IPS DF 6.9 (cell line): ENCODE measurements at places on chromosomes 5 and 9.

GRCh38 chr9:18588002-18588401 is 114.0 kb downstream of the ADAMTSL1 start:
- no peak for DNase-seq

GRCh38 chr9:1427875-1428274 is 377.7 kb downstream of the DMRT2 start:
- DNase-seq = no peak

GRCh38 chr5:176592573-176592972 is 17.4 kb downstream of the GPRIN1 start:
- no peak for DNase-seq

DNA sequence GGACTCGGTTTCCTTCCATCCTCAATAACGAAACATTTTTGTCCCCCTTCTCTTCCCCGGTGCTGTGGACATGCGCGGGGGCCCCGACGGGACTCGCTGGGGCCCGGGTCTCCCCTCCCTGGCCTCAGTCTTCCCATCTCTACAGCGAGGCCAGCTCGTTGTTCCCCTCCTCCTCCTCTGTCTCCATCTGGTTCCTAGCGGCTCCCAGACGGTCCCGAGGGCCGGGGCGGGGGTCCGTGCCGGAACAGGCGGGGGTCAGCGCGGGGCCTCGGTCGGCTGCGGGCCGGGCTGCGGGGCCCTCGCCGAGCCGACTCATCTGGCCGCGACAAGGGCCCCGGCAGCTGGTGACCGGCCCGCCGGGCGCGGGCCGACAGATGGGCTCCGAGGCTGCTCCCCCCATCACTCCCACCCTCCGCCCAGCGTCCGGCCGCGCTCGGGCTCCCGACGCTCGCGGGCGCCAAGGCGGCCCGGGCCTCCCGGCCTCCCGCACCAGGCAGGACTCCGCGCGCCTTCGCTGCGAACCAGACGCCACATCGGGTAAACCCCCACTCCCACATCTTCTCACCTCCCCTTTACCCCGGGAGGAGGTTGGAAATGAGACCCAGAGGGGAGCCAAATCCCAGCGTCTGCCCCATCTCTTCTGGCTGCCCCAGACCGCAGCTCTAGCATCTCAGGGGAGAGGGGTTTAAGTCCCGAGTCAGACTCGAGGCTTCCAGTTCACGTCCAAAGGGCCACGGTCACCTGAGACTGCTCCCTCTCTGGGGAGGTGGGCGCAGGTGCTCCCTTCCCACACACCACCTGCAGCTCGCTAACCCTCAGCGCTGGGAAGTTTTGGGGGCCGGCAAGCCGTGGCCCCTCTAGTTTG is 8.1 kb downstream of the BARHL1 start:
- no peak for DNase-seq

GRCh38 chr5:176185133-176185733 is 53.0 kb upstream of the SIMC1 start:
- DNase-seq = no peak

DNA sequence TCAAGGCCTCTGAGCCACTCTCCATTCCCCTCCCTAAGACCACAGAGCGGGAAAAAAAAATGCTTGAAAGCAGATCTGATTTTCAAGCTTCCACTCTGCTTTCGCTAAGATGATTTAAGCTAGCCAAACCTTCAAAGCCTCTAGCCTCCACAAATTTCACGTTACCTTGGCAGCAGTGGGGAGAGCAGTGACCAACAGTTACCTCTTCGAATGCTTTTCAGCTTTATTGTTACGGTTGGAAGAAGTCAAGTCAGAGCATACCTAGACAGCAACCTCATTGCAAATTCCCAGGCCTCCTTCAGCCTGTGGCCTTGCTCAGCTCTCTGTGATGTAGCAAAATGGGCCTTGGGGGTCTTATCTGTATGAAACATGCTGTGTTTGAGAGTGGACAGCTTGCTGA is 89.6 kb downstream of the FRMD3 start:
- DNase-seq = no peak

- DNase-seq = no peak
Observed at GRCh38 chr9:97848480-97849237, 4.4 kb upstream of the FOXE1 start.

DNA sequence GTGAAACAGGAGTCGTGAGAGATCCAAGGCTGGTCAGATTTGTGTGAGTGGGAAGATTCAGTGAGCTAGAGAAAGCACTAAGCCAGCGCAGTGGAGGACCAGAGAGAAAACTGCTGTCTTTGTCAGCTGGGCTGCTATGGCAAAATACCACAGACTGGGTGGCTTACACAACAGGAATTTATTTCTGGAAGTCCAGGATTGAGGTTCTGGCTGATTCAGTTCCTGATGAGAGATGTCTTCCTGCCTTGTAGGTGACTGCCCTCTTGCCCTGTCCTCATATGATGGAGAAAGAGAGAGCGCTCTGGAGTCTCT is 24.2 kb upstream of the ANKRD33B start:
- DNase-seq = no peak

DNA sequence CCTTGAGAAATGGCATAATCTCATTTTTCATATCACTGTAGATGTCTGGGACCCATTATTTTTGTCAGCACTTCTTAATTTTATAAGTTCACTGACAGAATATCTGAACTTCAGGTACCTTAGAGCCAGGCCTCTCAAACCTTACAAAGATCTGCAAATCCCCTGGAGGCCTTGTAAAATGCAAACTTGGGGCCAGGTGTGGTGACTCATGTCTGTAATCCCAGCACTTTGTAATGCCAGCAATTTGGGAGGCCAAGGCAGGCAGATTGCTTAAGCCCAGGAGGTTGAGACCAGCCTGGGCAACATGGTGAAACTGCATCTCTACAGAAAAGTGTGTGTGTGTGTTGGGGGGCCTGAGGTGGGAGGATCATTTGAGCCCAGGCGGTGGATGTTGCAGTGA is 30.8 kb downstream of the RASGRF2 start:
- no peak for DNase-seq

DNA sequence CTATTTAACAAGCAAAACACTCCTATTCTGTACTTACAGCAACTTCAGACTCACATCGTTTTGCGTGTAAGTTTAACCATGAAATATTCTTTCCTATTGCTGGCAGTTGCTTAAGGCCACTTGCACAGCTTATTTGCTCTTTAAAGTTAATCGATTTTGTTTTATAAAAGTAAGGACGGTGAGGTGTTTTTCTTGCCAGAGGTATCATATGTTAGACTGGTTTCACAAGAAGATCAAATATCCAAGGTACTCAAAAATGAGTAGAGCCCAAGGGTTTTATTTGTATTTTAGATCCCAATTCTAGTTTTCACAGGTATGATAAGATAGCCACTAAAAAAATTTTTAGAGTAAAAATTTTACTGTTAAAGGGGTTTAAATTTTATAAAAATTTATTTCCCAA is 16.2 kb downstream of the CLINT1 start:
- no peak for DNase-seq

DNA sequence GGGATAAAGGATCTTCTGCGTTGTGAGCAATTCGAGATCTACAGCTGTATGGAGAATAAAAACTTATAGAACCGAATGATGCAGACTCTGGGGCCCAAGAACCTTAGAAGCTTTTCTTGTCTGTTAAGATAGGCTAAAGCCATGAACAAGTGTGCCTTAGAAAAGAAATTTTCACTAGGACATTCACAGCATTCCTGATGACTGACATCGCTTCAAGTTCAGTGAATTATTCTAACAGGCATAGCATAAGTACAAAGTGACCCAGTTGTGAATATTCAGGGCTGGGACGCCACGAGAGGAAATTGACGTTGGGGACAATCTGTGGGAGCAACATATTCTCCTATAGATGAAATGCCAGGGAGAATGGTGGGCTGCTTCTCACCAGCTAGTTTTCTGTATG is 32.0 kb upstream of the PANK3 start:
- DNase-seq = no peak

GRCh38 chr5:29983528-29984155 is 1209.8 kb upstream of the CDH6 start:
- no peak for DNase-seq

DNA sequence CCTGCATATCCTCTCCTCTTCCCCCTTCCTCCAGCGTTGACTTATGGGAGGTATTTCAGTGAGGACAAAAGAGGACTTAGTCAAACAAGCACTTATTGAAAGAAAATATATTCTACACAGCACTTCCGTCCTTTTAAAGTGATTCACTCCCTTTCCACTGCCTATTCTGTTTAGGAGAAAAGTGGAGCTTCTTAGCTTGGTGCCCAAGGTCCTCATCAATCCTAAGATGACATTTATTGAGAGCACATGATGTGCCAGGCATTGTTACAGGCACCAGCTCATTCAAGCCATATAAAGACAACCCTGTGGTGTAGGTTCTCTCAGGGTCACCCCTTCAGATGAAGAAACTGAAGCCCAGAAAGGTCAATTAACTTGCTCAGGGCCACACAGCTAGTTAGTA is 95.9 kb downstream of the KCNIP1 start:
- no peak for DNase-seq

DNA sequence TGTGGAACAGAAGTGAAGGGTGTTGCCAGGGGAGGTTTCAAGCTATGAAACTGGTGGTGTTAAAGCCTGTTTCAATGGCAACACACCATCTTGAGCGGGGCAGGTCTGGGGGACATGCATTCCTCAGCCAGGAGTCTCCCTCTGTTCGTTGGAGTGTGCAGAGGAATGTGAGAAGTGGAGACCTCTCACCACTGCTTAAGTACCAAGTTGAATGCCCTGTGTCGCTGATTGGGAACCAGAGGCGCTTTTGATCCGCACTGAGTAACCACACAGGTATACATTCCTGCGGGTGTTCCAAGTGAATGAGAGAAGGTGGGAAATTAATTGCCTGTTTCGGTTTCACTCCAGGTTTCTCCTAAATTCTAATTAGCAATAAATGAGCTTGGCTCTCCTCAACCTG is 99.4 kb downstream of the LIX1 start:
- no peak for DNase-seq
